D721Med (cell line): ENCODE measurements at places on chromosomes 5 and 9.

GRCh38 chr9:68738358-68738757 lies 33.3 kb downstream of the PIP5K1B start:
- DNase-seq, result no peak

- DNase-seq, result no peak
These were observed 158.1 kb downstream of the C9orf152 start for GRCh38 chr9:110049699-110050450.

DNA sequence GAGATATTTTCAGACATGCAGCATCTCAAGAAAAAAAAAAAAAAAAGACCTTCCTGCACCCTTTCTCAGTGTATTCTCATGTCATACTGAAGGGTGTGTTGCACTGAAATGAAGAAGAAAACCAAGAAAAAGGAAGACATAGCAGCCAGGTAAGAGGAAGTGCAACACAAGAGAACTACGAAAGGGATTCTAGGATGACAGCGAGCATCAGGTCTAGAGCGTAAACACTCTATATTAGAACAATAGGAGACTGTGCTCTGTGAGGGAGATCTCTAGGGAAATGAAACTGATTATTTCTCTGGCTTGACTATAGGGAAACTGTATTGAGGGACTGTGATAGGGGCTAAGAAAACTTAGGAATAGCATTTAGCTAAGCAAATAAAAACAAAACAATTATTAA lies 30.0 kb downstream of the BTF3 start:
- DNase-seq, result no peak

- no peak for DNase-seq
These were observed 162.9 kb upstream of the ACOT12 start for GRCh38 chr5:81556809-81557208.

GRCh38 chr9:83582029-83582428 lies 40.9 kb upstream of the IDNK start:
- no peak for DNase-seq

GRCh38 chr5:134100283-134101091 lies 14.0 kb upstream of the TCF7 start:
- no peak for DNase-seq

- no peak for DNase-seq
These were observed 30.1 kb upstream of the NFIB start for GRCh38 chr9:14344053-14344524.

DNA sequence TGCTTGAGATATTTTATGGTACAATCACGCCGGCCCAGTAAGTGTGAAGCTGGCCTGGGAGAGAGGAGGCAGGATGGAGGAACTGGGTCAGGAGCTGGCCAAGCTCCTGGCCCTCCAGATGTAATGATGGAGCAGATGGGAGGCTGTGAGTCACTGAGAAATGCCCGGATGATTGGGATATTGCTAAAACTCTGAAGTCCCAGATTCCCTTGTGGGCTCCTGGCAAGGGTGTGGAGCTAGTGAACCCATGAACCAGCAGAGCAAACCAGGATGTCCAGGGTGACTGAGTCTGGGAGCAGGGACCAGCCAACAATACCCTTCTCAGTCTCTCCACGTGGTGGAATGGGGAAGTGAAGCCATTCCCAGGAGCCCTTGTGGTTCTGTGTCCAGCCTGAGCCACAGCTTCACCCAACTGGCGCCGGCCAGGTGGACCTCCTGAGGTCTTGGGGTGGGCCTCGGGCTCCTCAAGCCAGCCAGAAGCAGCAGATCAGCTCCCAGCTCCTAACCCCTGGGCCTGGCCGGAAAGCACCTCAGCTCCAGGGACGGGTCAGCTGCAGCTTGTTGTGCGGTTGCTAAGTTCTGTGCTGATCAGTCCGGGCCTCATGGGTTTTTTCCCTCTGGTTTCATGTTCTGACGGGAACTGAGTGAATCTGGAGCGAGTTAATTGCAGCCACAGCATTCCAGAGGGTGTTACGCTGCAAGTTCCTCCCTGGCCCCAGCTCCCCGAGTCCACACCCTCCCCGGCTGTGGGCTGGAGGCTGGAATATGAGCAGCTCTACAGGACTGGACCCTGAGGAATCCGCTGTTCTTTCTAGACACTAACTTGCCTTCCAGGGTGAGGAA lies 37.6 kb downstream of the DUSP1 start:
- DNase-seq, result no peak

DNA sequence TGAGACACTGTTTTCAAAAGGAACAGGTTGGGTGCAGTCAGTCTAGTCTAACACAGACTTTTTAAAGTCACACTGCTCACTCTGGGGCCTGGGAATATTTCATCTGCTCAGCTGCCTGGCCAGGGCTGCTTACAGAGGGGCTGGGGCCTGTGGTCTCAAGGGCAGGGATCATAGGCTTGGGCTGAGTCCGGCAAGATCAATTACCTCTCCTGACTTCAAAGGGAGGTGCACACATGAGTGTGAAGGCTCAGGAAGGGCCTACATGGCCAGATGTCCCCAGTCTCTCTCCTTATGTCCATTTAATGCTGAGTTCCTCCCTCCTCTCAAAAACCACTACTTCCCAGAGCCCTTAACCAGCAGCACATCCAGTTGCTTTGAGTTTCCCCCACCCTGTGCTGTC lies 247.2 kb downstream of the HSPA4 start:
- DNase-seq, result no peak

DNA sequence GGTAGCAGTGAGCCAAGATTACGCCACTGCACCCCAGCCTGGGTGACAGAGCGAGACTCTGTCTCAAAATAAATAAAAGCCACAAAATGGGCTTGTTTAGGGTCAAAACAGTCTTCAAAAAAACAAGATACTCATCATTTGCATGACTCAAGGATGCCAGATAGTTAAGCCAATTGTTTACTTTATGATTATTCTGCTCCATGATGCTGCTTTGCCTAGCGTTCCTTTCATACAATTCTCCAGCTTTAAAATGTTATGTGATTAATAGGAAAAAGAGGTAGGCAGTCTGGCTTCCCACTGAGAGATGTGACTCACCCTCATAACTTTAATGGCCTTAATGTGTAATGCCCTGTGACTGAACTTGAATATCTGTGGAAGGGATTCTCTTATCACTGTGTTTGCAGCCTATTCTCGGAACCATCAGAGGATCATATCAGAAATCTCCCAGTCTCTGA lies 364.6 kb upstream of the TRPC7 start:
- DNase-seq, result no peak

- DNase-seq, result no peak
These were observed 67.9 kb upstream of the PIK3R1 start for GRCh38 chr5:68147659-68148058.

GRCh38 chr5:34737731-34738130 lies 81.6 kb downstream of the RAI14 start:
- no peak for DNase-seq

- no peak for DNase-seq
These were observed 93.2 kb upstream of the PHYKPL start for GRCh38 chr5:178325679-178326373.

DNA sequence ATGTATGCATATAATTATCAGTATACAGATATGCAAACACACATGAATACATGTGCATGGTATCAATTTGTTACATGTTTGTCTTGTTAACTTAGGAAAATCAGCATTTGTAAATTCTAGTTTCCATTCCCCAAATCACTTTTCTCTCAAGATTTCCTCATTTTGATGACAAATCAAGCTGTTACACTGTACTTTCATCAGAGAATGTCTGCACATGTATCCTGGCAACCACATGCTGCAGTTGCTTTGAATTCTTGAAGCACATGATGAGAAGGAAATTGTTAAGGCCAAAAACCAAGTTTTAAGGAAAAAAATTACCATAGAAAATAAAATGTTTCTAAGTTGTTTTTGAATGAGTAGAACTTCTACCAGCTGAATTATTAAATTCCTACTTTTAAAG lies 1834.5 kb downstream of the EFNA5 start:
- DNase-seq, result no peak

DNA sequence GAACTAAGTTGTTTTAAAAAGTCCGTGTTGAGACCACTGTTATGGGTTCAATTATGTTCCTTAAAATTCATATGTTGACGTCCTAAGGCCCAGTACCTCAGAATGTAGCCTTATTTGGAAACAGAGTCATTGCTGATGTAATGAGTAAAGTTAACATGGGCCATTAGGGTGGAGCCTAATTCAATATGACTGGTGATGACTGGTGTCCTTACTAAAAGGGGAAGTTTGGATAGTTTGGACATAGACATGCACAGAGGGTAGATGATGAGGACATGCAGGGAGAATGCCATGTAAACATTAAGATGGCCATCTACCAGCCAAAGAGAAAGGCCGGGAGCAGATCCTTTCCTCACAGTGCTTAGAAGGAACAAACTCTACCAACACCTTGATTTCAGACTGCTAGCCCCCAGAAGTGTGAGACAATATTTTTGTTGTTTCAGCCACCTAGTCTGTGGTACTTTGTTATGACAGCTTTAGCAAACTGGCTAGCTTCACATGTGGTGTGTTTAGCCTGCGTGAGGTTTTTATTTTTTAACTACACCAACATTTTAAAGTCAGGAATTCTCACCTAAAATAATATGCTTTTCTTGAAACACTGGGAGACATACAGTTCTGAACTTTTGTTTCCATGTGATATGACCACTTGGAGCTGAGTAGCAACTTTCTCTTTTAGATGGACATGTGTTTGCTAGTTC lies 135.3 kb downstream of the YIPF5 start:
- no peak for DNase-seq

DNA sequence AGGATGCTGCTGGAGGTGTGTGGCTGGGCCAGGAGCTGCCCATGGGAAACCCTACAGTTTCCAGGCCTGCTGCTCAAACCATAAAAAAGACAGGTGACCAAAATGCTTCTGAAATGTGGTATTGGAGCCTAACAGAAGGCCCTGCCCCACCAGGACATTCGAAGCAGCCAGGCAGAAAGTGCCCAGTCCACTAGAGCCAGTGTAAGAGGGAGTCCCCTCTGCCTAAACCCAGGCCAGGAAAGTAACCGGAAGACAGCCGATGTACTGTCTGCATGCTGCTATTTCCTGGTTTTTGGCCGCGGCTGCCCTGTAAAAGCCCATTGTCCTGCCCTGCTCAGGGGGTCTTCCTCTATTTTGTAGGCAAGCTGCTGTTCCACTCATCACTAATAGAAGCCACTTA lies 150.7 kb upstream of the IRX2 start:
- DNase-seq, result no peak

- no peak for DNase-seq
These were observed 13.3 kb upstream of the C5orf63 start for GRCh38 chr5:127086589-127086988.

GRCh38 chr9:75499812-75500211 lies 390.7 kb upstream of the PCSK5 start:
- DNase-seq, result no peak

GRCh38 chr9:6441269-6441668 lies 28.3 kb downstream of the UHRF2 start:
- DNase-seq, result no peak

DNA sequence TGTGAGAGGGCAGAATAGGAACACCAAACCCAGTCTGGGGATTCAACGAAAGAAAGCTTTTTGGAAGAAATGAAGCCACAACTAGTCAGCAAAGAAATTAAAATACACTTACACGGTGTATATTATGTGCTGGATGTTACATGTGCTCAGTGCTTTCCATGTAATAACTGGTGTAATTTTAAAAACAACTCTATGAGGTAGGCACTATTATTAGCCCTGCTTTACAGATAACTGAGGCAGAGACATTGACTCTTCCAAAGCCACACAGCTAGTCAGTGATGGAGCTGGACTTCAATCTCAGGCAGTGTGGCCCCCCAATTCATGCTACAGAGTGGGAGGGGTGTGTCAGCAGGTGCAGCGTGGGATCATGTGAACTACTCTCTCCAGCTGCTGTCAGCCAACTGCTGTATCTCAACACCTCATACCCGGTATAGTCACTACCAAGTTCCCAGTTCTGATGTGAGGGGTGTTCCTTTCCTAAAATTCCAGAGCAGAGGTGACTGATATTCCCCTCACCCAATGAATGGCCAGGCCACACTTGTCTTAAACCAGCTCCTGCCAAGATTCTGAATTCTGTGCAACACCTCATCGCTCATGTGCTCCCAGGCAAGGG lies 33.8 kb upstream of the TJP2 start:
- DNase-seq, result no peak

DNA sequence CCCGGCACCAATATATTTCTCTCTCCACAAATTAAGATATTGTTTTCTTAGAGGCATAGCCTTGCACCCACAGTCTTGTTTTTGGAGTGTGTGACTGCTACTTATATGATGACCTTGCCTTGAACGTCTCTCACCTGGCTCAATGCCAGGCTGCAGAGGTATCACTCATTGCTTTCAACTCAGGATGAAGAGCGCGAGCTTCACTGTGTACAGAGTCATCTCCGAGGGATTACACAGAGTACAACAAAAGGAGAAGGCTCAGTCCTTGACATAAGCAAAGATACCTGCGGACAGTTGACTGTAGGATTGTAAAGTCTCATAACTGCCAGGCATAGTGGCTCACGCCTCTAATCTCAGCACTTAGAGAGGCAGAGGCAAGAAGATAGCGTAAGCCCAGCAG lies 53.8 kb downstream of the CD180 start:
- no peak for DNase-seq

GRCh38 chr5:124642151-124642550 lies 104.3 kb downstream of the ZNF608 start:
- DNase-seq, result no peak

DNA sequence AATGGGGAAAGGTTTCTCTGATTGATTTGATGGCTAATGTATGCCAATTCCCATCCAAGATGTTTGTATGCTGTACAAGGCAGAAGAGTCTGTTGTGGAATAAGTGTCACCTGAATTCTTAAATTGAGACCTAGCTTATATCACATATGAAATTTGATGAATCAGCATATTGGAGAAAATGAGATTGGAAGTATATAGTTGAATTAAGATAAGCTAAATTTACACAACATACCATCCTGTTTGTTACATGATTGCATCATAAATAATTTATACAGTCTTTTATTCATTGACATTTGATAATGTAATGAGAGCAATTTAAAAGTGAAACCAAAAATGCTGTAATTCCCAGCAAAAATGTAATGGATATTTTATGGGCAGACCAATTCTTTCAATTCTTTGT lies 1.1 kb downstream of the CWC27 start:
- DNase-seq, result no peak

GRCh38 chr9:123168586-123168985 lies 99.8 kb downstream of the STRBP start:
- DNase-seq, result no peak

GRCh38 chr5:68290260-68290674 lies 74.7 kb downstream of the PIK3R1 start:
- no peak for DNase-seq

DNA sequence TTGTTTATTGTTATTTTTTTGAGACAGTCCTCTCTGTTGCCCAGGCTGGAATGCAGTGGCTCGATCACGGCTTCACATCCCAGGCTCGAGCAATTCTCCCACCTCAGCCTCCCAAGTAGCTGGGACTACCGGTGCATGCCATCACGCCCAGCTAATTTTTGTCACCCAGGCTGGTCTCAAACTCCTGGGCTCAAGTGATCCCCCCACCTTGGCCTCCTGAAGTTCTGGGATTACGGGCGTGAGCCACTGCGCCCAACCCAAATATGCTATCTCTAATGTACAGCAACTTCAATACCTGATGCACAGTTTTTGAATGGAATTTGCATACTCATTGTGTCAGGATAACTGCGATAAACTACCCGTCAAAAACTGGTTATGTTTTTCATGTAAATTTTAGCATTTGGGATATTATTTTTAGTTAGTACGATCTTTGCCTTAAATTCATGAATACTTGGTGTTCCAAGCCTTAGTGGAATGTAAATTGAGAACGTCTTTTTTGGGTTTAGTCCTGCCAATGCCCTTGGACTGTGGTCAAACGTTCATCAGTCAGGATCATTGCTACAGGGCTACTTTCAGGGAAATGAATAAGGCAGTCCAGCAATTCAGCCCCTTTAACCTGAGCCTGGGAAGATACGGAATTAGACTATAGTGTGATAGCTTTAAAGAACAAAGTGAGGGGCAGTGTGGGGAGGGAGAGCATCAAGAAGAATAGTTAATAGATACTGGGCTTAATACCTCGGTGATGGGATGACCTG lies 4.4 kb downstream of the UGCG start:
- no peak for DNase-seq
